Bronchial epithelial cell (primary cell): ENCODE measurements at places on chromosomes 1 and 21. TPM values are rescaled to one million over a fixed set of nuclear protein-coding genes. Genes with fewer than 3 reads are reported as not detected.

GRCh38 chr1:196115646-196116045, 492.6 kb downstream of the KCNT2 start:
- peak; percentile 52 for DNase-seq

DNA sequence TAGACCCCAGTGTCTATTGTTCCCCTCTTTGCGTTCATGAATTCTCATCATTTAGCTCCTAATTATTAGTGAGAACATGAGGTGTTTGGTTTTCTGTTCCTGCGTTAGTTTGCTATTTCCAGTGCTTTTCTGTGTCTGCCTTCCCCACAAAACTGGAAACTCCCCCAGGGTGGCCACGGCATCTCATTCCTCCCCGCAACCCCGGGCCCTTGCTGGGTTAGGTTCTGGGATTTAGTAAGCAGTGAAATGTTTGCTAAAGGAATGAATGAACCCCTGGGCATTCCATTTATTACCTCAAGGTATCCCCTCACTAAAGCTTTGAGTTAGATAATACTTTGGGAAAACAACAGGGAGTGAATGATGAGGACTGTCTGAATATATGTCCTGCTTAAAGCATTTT, 142.9 kb downstream of the GLUL start:
- DNase-seq = no peak

DNA sequence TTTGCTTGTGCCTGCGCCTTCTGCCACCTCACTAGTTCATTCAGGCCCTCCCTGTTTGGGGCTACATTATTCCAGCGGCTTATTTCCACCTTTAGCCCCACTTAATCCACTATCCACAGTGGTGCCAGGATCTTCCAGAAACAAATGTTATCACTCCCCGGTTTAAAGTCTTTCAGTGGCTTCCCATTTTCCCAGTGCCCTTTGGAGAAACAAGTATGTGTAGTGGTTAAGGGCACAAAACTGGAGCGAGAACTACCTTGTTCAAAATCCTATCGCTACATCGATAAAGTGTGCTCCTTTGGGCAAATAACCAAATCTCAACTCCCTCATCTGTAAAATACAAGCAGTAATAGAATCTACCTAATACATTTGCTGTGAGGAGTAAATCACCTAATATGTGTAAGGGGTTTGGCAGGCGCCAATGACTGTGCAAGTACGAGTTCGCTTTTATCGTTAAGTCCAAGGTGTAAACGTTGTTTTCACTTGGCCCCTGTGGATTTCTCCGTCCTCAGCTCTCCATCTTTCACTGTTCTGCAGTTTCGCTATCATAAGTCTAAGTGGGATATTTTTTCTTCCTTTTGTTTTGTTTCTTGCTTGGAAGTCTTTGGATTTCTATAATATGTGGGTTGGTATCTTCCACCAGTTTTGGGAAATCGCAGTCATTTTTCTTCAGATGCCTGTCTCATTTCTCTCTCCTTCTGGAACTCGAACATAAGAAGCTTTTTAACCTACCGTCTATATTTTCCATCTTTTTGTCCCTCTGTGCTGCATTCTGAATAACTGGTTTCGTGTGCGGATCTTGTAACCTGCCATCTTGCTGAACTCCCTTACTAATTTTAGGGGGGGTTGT, 844 bp upstream of the MEAF6 start:
- no peak for DNase-seq

GRCh38 chr21:31489726-31490125, 145.7 kb upstream of the TIAM1 start:
- DNase-seq = no peak

- no peak for DNase-seq
Measured at GRCh38 chr1:212221801-212222200, 63.4 kb upstream of the PPP2R5A start.

DNA sequence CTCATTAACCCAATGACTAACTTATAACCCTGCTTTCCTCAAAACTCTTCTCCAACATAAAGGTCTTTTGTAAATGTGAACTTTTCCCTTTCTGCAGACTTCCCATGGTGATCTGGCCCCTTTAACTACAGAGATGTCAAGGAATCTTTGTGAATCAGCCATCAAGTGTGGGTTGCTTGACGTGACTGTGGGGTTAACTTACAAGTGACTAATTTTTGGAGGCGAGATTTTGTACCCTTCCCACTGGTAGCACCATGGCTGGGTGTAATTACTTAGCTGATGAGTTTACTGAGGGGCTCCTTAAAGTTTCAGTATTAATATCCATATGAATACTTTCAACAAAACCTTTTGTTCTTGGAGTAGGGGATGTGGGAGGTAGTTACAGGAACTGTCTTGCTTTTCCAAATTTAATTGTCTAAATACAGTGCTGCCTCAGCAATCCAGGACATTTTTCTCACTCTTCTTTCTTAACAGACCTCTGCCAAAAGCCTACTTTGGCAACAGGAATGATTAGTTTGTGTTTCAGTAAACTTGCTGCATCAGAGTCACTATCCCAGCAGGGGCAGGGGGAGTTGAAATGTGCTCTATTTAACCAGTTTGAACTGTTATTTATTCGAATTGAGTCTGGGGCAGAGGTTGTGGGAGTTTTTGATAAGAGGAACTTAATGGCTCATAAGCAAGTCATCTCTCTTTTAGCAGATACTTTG, 217.3 kb upstream of the FGGY start:
- DNase-seq = no peak

GRCh38 chr1:94646786-94647555, 105.4 kb upstream of the F3 start:
- DNase-seq = peak; percentile 83

GRCh38 chr1:97901017-97901658, 19.7 kb downstream of the DPYD start:
- DNase-seq = peak; percentile 34

DNA sequence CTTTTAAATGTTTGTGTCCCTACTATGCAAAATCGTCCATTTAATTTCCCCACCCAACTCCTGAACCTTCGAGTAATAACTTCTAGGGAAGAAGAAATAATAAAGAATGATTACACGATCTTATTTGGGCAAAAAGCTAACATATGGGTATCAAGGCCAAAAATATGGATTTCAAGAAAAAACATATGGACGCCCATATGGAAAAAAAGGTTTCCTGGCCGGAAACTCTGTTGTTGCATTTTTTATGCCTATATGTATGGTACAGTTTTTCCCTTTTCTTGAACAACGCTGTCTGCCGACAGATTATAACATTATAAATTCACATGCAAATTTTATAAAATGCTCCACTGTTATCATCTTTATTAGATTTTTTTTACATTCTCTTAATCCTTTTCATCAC, 167.6 kb upstream of the ESRRG start:
- no peak for DNase-seq

DNA sequence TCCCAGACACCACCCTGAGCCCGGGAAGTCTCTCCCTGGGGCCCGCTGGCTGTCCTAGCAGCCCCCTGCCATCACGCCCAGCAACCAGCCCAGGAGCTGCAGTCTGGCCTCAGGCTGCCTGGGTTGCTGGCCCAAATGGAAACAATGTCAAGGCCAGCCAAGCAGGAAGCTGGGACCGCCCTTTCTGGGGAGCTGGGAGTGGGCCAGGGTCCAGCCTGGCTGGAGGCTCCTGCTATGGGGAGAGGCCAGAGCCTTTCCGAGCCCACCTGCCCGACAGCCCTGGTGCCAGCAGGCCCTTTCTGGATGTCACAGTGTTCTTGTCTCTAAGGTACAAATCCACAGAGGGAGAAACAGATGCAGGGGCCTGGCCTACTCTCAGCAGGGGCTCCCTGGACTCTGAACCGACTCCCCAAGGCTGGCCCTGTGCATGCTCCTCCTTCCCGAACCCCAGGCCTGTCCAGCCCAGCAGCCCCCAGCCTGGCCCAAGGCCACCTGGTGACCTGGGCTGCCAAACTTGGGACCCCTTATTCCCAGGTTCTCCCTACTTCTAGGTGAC, 1.2 kb upstream of the MMEL1 start:
- no peak for DNase-seq

GRCh38 chr1:53372501-53372951, 44.7 kb upstream of the LRP8 start:
- no peak for DNase-seq

DNA sequence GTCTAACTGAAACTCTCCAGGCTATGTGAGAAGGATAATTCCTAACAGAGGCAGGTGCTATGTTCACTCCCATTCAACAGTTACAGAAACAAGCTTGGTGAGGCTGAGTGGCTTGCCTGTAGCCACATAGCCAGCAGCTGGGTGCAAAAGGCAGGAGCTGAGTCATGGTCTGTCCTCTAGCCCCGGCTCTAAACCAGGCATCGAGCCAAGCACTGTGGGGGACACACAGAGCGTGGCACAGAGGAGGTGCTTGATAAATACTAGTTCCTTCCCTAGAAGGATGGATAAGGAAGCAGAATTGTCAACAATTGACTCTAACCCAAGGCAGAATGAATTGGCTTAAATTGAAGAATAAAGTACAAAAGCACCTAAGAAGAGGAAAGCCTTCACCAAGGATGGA, 10.4 kb upstream of the KCNA2 start:
- no peak for DNase-seq

- DNase-seq = no peak
Measured at GRCh38 chr1:41566274-41566885, 81.9 kb upstream of the EDN2 start.

GRCh38 chr1:29254346-29254745, 18.0 kb downstream of the PTPRU start:
- DNase-seq = peak; percentile 82

DNA sequence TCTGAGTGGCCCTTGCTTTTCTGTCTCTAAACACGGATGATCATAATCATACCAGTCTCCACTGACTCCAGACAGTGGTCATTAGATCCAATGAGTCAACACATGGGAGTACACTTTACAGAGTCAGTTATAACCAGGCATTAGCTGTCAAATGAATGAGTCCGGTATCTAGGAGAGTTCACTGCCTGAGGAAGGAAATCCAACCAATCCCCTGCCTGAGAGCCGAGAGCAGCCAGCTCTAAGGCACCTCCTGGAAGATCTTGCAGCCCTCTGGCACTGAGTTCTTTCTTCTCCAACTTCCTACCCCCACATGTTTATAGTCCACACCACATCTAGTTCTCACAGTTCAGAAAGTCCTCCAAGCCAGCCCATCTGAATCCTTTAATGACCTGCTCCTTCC, 29.4 kb upstream of the RBM15 start:
- DNase-seq = peak; percentile 81

DNA sequence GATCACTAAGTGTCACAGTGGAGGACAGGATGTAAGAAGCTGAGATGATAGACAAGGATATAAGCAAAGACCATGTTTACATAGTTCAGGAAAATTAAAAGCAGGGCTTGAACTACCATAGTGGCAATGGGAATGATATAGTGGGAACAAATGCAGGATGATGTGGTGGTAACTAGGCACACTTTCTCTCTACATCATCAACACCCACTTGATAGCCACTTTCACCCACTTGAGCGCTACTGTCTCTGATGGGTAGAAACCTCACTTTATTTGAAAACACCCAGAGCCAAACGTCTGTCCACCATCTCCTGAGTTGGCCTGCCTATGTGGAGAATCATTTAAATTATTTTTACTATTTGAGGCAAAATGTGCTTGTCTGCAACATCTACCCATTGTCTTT, 305.0 kb upstream of the ST6GALNAC5 start:
- no peak for DNase-seq

GRCh38 chr1:87600055-87600850, 271.6 kb downstream of the LMO4 start:
- DNase-seq = no peak

GRCh38 chr1:35181790-35182455, 11.0 kb downstream of the SFPQ start:
- no peak for DNase-seq

The SH2D5 gene
- 32.6 and 55.3 TPM in 2 replicates for total RNA-seq

The SOX13 gene
- total RNA-seq = 3.2 and 8.8 TPM in 2 replicates

The LIPI gene
- total RNA-seq = not detected in 2 replicates

The CHI3L2 gene
- total RNA-seq = 0.26 TPM in 1 of 2 replicates, not detected in the other
